ENCODE measurements at places on chromosomes 3 and 15. TPM values are rescaled to one million over a fixed set of nuclear protein-coding genes. Genes with fewer than 3 reads are reported as not detected.
A peak's percentile ranks its signal among the peaks of the same experiment; 100 is the strongest.

Gene WDR93
- not detected for polyA plus RNA-seq

DNA sequence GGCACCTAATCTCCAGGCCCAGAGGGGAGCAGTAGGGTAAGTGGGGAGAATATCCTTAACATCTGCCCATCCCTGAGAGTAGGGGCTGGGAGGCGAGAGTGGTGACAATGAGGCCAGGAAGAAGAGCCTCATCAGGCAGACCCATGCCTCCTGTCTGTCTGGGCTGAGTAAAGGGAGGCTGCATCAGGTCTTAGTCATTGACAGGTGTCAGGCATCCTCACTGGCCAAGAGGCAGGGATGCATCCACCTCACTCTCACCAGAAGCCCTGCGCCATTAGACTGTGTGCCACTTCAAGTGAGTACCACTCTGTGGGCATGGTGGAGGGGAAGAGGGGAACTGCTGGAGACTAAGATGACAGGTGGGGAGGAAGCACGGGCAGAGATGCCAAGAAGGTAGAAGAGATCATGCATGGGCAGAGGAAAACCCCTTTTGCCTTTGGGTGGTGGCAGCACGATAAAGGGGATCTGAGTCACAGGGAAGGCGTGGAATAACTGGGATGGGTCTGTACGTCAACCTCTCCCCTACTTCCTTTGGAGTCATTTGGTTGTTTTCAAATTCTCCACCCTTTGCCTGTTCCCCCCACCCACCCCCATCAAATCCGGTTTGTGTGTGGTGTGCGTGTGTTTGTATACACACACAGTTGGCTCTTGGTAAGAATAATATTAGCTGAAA, 14.1 kb downstream of the ANAPC13 start:
- no peaks in the 10 kb centered on the region for H3K27me3 ChIP-seq
- no peak for DNase-seq
- H3K4me1 ChIP-seq: no peaks in the 10 kb centered on the region
- H3K4me3 ChIP-seq: no peak overlapping the region

- H3K4me1 ChIP-seq: no peaks in the 10 kb centered on the region
- peaks cover 67% of the 10 kb centered on the region for H3K27me3 ChIP-seq
- no peak overlapping the region for H3K4me3 ChIP-seq
- no peak overlapping the region for H3K27ac ChIP-seq
These were observed 27.1 kb upstream of the LAMP3 start for GRCh38 chr3:183189641-183190040.

Gene GOLGA8O
- not detected for polyA plus RNA-seq

Gene TIMP4
- polyA plus RNA-seq: not detected

Gene SLC24A5
- not detected for polyA plus RNA-seq

DNA sequence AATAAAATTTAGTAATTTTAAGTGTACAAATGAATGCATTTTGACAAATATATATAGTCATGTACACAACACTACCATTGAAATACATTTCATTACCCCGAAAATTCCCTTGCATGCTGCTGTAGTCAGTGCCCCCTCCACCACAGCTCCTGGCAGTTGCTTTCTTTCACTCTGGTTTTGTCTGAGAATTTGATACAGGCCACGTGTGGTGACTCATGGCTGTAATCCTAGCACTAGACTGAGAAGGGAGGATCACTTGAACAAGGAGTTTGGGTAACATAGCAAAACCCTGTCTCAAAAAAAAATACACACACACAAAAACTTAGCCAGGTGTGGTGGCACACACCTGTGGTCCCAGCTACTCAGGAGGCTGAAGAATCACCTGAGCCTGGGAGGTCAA, 65.4 kb downstream of the TFRC start:
- no peaks in the 10 kb centered on the region for H3K4me1 ChIP-seq
- H3K27me3 ChIP-seq: peaks cover 5% of the 10 kb centered on the region
- H3K36me3 ChIP-seq: no peaks in the 10 kb centered on the region
- DNase-seq: no peak

GRCh38 chr3:158672215-158673176, at the start of gene LXN:
Gene LXN (minus strand): TSS chr3:158672648. CDS start chr3:158672478, 170 bp downstream.
- H3K4me3 ChIP-seq: peak within 1 kb of the TSS; percentile 90
- DNase-seq: peak; percentile 63
- H3K27ac ChIP-seq: peak within 1 kb of the TSS; percentile 90
- H3K27me3 ChIP-seq: no peaks in the 10 kb centered on the region

Gene TRIM71
- polyA plus RNA-seq: not detected

- H3K27ac ChIP-seq: no peak overlapping the region
- H3K4me1 ChIP-seq: no peaks in the 10 kb centered on the region
- no peak for DNase-seq
- H3K36me3 ChIP-seq: no peaks in the 10 kb centered on the region
- H3K27me3 ChIP-seq: no peaks in the 10 kb centered on the region
- no peak overlapping the region for H3K4me3 ChIP-seq
These were observed 44.2 kb downstream of the WNT5A start for GRCh38 chr3:55442861-55443260.

Gene PARL
- 125 TPM for polyA plus RNA-seq

Gene DNAJA4
- polyA plus RNA-seq: 5.3 TPM

- H3K4me3 ChIP-seq: no peak overlapping the region
- H3K27me3 ChIP-seq: peaks cover 5% of the 10 kb centered on the region
- peaks cover 11% of the 10 kb centered on the region for H3K36me3 ChIP-seq
- peaks cover 33% of the 10 kb centered on the region for H3K4me1 ChIP-seq
- peak overlapping the region; percentile 93 for H3K27ac ChIP-seq
These were observed 259.8 kb downstream of the FAM43A start for GRCh38 chr3:194945508-194945907.

DNA sequence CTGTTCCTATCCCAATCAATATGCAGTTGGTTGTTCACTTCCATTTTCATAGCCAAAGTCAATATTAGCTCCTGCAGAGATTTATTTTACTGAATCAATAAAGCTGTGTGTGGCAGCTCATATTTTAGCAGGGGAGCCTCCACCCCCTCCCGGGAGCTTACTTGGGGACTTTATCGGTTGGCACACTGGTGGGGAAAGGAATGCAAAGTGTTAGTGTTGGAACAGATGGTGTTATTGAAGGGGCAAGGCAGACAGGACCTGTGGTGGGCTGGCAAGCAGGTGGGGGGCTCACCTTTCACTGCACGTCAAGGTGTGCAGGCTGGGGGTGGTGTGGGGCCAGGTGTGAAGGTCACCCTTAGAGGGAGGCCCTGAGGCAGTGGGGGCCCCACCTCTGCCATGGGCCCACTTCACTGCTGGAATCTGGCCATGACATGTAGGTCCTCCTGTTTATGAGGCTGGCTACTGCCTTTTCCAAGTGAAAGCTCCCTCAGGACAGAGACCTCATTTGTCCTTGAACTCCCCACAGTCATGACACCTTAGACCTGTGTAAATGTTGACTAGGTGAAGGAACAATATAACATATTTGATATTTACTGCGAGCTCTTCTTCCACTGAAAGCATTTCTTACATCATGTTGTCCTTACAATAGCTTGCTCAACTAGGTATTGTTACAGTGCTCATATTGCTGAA, 44.0 kb upstream of the SEC22A start:
- H3K4me3 ChIP-seq: no peak overlapping the region
- no peaks in the 10 kb centered on the region for H3K27me3 ChIP-seq
- H3K4me1 ChIP-seq: peaks cover 8% of the 10 kb centered on the region
- no peak for DNase-seq
- H3K36me3 ChIP-seq: no peaks in the 10 kb centered on the region
- H3K27ac ChIP-seq: no peak overlapping the region

Gene BFSP2
- 3.2 TPM for polyA plus RNA-seq

Gene PLXNB1
- 0.03 TPM for polyA plus RNA-seq

DNA sequence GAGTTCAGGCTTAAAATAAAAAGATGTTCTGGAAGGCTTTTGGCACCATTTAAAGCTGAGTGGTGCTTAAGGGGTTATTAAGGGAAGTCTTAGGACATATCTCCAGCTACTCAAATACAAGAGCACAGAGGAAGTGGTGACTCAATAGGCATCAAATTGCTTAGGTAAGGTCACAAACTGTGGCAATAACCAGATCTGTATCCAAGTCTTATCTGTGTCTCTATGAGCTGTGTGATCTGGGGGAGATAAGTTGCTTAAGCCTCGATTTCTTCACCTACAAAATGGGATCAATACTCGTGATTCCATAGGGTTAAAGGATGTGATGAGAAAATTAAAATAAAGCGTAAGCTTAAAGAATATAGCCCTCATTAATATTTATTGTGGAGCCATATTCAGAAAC, 7.6 kb downstream of the HDC start:
- peaks cover 6% of the 10 kb centered on the region for H3K4me1 ChIP-seq
- no peak overlapping the region for H3K27ac ChIP-seq
- no peak overlapping the region for H3K4me3 ChIP-seq
- no peak for DNase-seq

- H3K4me3 ChIP-seq: no peak overlapping the region
- no peaks in the 10 kb centered on the region for H3K4me1 ChIP-seq
- no peak overlapping the region for H3K27ac ChIP-seq
- DNase-seq: no peak
These were observed 35.1 kb downstream of the CTXND1 start for GRCh38 chr15:80216911-80217310.

- H3K36me3 ChIP-seq: no peaks in the 10 kb centered on the region
- DNase-seq: no peak
- no peak overlapping the region for H3K4me3 ChIP-seq
- H3K4me1 ChIP-seq: no peaks in the 10 kb centered on the region
- no peaks in the 10 kb centered on the region for H3K27me3 ChIP-seq
These were observed 14.0 kb upstream of the RASGRP1 start for GRCh38 chr15:38578626-38579025.

DNA sequence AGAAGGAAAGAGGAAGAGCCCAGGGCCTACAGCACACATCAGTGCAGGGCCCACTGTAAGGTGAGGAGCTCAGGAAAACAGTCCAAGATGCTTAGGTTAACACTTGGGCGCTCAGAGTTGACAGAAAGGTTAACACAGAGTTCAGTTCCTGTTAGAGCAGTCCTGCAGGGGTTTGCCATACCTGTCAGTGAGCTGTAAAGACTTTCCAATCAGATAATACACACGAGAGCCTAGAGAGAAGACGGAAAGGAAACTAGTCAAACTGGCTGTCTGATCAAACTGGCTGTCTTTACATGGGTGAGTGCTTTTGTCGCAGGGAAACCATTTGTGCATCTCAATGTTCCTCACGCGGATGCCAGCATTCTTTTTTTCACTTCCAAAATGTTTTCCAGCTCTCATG, 61.4 kb upstream of the ARHGEF26 start:
- no peaks in the 10 kb centered on the region for H3K27me3 ChIP-seq
- H3K36me3 ChIP-seq: no peaks in the 10 kb centered on the region
- no peak for DNase-seq
- H3K27ac ChIP-seq: no peak overlapping the region
- no peak overlapping the region for H3K4me3 ChIP-seq
- no peaks in the 10 kb centered on the region for H3K4me1 ChIP-seq

- H3K27me3 ChIP-seq: no peaks in the 10 kb centered on the region
- peak overlapping the region; percentile 99 for H3K4me3 ChIP-seq
- H3K36me3 ChIP-seq: peaks cover 7% of the 10 kb centered on the region
- no peak for DNase-seq
- peaks cover 41% of the 10 kb centered on the region for H3K4me1 ChIP-seq
- peak overlapping the region; percentile 97 for H3K27ac ChIP-seq
These were observed 1.3 kb downstream of the ACAP2 start for GRCh38 chr3:195441476-195441991.
